ENCODE measurements at places on chromosomes 4 and X.
A peak's percentile ranks its signal among the peaks of the same experiment; 100 is the strongest.

DNA sequence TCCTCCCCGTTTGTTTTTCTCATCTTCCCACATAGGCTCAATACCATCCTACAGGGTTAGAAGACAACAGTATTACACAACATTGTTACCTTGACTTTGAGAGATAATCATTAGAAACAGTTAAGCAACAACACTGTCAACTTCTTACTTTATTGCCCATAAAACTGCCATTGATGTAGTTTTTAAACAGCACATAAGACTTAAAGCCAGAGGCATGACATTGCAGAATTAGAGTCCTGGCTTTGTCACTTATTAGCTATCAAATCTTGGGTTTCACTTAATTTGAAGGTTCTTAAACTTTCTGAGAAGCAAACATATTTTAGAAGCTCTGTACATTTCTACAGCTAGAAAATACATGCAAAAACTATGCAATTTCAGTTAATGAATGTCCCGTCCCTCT, 41.8 kb downstream of the EIF4E start:
- DNase-seq: no peak

- no peak for DNase-seq
These were observed 44.8 kb upstream of the CDKN2AIP start for GRCh38 chr4:183399616-183400015.

DNA sequence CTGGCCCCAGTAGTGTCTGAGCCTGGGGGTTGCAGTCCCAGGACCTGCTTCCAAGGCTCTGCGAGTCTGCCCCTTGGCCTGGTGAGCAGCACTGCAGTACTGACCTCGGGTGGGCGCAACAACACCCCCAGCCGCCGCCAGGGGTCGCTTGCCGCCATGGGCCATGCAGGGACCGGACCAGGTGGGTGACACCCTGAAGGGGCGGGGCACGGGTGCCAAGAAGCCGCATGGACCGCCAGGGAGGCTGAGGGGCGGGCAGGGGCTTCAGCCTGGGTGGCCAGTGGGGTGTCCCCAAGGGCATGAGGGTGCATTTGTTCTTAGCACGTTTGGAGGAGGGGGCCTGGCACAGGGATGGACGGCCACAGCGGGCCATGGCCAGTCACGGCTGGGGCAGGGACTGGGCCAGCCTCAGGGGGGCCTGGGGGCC, 25.0 kb downstream of the TACC3 start:
- peak; percentile 46 for DNase-seq

GRCh38 chr4:24395937-24396336, 188.4 kb downstream of the DHX15 start:
- DNase-seq: no peak

DNA sequence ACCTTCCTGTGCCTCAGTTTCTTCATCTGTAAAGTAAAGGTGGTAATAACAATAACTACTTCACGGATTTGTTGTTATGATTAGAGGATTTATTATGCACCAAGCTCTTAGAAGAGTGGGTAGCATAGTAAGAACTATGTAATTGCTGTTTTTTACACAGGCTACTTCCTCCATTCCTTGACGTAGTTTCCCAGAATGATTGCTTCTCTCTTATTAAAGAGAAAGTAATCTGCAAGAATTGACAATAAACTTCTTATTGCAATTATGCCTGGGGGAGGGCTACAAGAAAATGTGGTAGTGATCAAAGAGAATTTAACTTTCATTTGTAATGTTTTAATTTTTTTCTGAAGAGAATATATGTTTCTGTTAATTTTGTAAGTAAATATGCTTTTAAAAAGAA, 238.7 kb downstream of the GASK1B start:
- DNase-seq: no peak

GRCh38 chrX:38214044-38214443, 6.6 kb downstream of the SRPX start:
- no peak for DNase-seq

- DNase-seq: no peak
These were observed 75.3 kb upstream of the TRPC3 start for GRCh38 chr4:122027203-122027602.

DNA sequence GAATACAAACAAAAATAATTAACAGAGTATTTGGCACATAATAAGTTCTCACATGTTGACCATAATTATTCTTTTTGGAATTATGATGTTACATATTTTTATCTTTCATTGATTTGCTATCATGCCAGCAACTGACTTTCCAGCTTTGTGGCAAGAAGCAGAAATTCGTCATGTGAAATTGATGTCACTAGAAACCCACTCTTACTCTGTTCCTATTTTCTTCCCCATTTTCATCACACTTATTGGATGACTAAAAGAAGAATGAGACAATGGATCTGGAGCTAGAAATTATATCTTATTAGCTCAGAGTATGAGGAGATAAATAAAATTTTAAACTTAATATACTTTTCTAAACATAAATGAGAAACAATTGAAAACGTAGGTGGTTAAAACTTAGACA, 31.9 kb downstream of the EGF start:
- no peak for DNase-seq

- no peak for DNase-seq
These were observed 1.2 kb downstream of the TADA2B start for GRCh38 chr4:7044137-7044930.

- DNase-seq: no peak
These were observed 104.9 kb upstream of the CENPE start for GRCh38 chr4:103303011-103303410.

DNA sequence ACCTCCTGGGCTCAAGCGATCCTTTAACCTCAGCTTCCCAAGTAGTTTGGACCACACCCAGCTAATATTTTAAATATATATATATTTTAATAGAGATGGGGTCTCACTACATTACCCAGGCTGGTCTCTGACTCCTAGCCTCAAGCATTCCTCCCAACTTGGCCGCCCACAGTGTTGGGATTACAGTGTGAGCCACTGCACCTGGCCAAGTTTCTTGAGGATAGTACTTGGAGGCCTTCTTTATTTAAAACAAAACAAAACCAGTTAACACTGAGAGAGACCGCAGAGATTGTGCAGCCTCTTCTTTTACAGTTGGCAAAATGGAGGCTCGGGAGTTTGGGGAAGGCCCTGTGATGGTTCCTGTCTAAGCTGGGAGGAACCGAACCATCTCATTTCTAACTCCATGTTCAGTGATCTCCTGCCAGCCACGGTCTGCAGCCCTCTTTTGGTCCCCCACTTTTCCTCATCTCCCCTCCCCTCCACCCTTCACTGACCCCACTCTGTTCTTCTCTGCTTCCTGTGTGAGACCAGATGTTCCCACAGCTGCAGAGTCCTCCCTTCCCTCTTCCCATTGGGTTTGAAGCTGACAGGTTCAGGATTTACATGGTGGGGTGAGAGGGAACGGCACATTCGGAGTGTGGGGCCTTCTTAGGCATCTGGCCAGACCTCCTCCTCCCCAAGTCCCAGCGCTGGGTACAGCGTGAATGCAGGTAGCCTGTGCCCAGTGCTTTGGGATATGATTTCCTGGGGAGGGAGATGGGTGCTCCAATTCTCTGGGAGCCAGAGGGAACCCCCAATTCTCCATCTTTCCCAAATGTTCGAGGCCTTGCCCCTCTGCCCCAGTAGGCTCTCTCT, 1.4 kb upstream of the SORCS2 start:
- no peak for DNase-seq

DNA sequence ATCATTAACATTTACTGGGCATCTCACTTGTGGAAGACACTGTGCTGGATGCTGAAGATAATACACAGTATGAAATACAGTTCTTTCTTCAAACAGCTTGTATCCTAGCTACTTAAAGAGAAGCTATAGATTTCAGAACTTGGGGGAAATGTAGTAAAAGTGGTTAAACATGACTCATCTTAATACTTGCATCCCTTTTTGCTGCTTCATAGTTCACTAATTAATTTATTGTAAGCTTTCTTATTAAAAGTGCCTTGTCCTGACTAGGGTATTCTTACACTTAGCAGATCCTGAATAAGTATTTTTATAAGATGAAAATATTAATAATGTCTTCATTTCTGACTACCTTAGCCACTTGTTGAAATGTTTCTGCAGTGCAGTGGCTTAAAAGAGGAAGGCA, 132.8 kb upstream of the STIM2 start:
- no peak for DNase-seq

DNA sequence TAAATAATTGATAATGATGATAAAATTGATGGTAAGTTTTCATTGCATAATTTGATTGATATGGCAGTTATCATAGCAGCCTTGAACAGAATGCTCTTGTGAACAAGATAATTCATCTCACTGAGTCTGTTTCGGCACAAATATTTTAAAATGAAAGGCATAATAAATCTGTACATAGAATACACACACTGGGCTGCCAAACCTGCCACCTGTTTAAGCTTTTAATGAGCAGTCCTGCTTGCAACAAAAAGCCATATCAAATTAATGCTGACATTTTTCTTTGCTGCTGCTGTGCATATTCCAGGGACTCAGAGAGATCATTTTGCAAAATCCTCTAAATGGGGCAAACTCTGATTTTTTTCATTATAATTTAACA, 201.1 kb downstream of the ARHGAP24 start:
- DNase-seq: no peak
